HepG2 (cell line): ENCODE measurements at places on chromosomes 3 and 15. TPM values are rescaled to one million over a fixed set of nuclear protein-coding genes. Genes with fewer than 3 reads are reported as not detected.

Gene DAPK2
- 0.14 and 0.33 TPM in 2 replicates for total RNA-seq

Gene ERICH6
- not detected in 2 replicates for total RNA-seq

Gene SKOR1
- 0.09 and 0.10 TPM in 2 replicates for total RNA-seq

- no peaks in the 10 kb centered on the region for H3K36me3 ChIP-seq
- H3K4me3 ChIP-seq: no peak overlapping the region
- H3K27ac ChIP-seq: no peak overlapping the region
- no peaks in the 10 kb centered on the region for H3K27me3 ChIP-seq
- DNase-seq: no peak
- H3K4me1 ChIP-seq: no peaks in the 10 kb centered on the region
Measured at GRCh38 chr3:78421247-78421966, 1346.4 kb downstream of the ROBO1 start.

GRCh38 chr15:66089049-66089448 is 164.5 kb downstream of the MEGF11 start:
- H3K4me1 ChIP-seq: no peaks in the 10 kb centered on the region
- no peak overlapping the region for H3K4me3 ChIP-seq
- DNase-seq: no peak
- H3K27ac ChIP-seq: no peak overlapping the region

Gene CCDC50
- 66.4 and 84.6 TPM in 2 replicates for total RNA-seq

DNA sequence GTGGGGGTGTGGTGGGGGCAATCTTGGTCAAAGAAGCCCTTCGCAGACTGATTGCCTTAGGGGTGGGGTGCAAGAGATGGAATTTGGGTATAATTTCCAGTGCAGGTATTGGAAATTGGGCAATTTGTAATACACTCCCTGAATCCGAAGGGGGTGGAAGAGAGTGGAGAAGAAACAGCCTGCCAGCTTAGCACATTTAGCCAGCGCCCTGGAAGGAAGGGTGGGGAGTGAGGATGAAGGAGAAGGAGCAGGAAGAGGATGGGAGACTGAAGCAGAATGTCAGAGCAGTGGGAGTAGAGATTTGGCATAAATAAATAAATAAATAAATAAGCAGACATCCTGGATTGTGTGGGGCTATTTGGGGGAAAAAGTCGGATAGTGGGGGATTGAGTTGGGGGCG is 1.6 kb downstream of the GAP43 start:
- no peak for DNase-seq
- H3K27me3 ChIP-seq: peaks cover 19% of the 10 kb centered on the region; the same call in 1 of the 3 replicates
- no peak overlapping the region for H3K27ac ChIP-seq
- H3K4me1 ChIP-seq: no peaks in the 10 kb centered on the region

GRCh38 chr3:153495422-153495821 is 333.4 kb downstream of the RAP2B start:
- no peaks in the 10 kb centered on the region for H3K4me1 ChIP-seq
- no peak overlapping the region for H3K4me3 ChIP-seq
- H3K27ac ChIP-seq: no peak overlapping the region
- no peak for DNase-seq

Gene CLDN1
- 28.4 and 42.7 TPM in 2 replicates for total RNA-seq

Gene USP50
- total RNA-seq: 0.56 and 0.86 TPM in 2 replicates

DNA sequence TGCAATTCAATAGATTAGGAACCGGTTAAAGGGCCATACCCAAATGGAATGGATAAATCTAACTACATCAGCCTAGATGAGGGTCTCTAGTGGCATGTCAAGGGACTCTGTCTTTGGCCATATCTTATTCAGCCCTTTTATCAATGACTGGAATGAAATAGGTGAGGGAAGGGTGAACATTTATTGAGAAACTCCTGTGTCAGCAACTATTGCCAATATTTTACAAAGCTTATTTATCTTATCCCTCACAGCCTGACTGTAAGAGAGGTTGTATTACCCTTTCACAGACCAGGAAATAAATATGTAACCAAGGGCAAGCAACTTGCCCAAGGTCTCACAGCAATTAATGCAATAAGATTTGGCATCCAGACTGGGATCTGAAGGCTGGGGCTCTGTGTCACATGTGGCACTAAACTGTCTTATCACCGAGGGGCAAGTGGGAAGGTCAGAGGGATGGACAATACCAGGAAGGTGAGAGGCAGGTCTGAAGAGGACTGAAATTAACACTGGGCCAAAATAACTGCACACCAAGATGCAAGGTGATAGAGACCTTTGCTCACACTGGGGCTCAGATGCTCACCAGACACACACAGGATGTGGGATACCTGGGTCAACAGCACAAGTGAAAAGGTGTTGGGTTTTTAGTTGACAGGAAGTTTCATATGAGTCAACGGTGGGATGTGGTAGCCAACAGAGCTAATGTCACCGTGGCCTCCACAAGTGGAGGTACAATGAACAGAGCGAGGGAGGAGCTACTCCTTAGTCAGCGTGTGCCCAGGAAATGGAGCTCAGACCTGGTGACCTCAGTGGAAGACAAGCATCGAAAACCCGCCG is 261.3 kb downstream of the RPLP1 start:
- no peaks in the 10 kb centered on the region for H3K36me3 ChIP-seq
- peaks cover 12% of the 10 kb centered on the region for H3K4me1 ChIP-seq
- H3K27ac ChIP-seq: no peak overlapping the region
- DNase-seq: no peak

- H3K27ac ChIP-seq: no peak overlapping the region
- peaks cover 4% of the 10 kb centered on the region; the same call in 1 of the 2 replicates for H3K36me3 ChIP-seq
- no peaks in the 10 kb centered on the region for H3K27me3 ChIP-seq
- H3K4me1 ChIP-seq: peaks cover 33% of the 10 kb centered on the region
- no peak overlapping the region for H3K4me3 ChIP-seq
Measured at GRCh38 chr3:155891321-155891720, 20.9 kb downstream of the GMPS start.

- H3K36me3 ChIP-seq: no peaks in the 10 kb centered on the region
- no peak overlapping the region for H3K27ac ChIP-seq
- no peak overlapping the region for H3K4me3 ChIP-seq
- no peaks in the 10 kb centered on the region for H3K27me3 ChIP-seq
Measured at GRCh38 chr3:3683261-3683660, 116.0 kb upstream of the LRRN1 start.

- no peaks in the 10 kb centered on the region for H3K36me3 ChIP-seq
- no peak for DNase-seq
- H3K4me1 ChIP-seq: no peaks in the 10 kb centered on the region
Measured at GRCh38 chr3:64600246-64600950, 87.4 kb downstream of the ADAMTS9 start.

Gene PLSCR4
- 1.5 and 1.8 TPM in 2 replicates for total RNA-seq

Gene FAM174B
- 1.3 and 2.1 TPM in 2 replicates for total RNA-seq

Gene PROS1
- 45.6 and 76.8 TPM in 2 replicates for total RNA-seq

DNA sequence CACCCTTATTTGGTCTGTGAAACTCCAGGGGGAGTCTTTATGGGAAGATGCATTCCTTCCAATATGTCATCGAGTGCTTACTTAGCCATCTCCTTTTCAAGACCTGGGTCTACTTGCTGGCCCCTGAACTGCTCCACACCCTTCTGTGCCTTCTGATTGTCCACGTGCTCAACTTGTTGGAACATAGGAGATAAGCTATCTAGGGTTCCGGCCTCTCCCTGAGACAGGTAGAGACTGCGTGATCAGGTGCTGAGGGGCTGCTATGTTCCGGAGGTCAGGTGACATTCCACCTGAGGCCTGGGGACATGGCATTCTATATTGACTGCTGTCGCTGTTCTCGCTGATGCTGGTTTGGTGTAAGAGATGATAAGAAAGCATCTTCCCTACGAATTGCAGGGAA is 65.6 kb downstream of the ATP1B3 start:
- no peak overlapping the region for H3K4me3 ChIP-seq
- DNase-seq: no peak
- no peaks in the 10 kb centered on the region for H3K36me3 ChIP-seq
- no peak overlapping the region for H3K27ac ChIP-seq
- H3K27me3 ChIP-seq: no peaks in the 10 kb centered on the region
- H3K4me1 ChIP-seq: no peaks in the 10 kb centered on the region

GRCh38 chr3:141239511-141240281 is 8.1 kb downstream of the PXYLP1 start:
- H3K27ac ChIP-seq: no peak overlapping the region
- DNase-seq: no peak
- H3K4me3 ChIP-seq: no peak overlapping the region
- no peaks in the 10 kb centered on the region for H3K36me3 ChIP-seq
- no peaks in the 10 kb centered on the region for H3K27me3 ChIP-seq

DNA sequence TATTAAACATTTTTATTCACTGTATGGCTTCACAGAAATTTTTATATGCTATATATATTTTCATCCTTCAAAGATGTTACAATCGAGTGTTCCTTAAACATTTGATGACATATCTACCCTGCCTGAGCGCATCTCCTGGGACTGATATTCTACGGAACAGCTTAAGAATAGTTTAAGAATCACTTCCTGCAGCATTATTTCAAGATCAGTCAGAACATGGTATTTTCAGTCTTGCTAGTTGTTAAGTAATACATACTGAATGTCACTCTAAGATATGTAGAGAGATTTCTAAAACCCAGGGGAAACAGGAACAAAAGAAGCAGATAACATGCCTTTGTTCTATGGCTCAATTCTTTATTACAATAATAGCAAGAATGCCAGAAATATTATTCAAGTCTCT is 8.7 kb downstream of the COL8A1 start:
- no peak for DNase-seq
- H3K27ac ChIP-seq: no peak overlapping the region
- no peaks in the 10 kb centered on the region for H3K4me1 ChIP-seq
- no peaks in the 10 kb centered on the region for H3K36me3 ChIP-seq
- H3K4me3 ChIP-seq: no peak overlapping the region

DNA sequence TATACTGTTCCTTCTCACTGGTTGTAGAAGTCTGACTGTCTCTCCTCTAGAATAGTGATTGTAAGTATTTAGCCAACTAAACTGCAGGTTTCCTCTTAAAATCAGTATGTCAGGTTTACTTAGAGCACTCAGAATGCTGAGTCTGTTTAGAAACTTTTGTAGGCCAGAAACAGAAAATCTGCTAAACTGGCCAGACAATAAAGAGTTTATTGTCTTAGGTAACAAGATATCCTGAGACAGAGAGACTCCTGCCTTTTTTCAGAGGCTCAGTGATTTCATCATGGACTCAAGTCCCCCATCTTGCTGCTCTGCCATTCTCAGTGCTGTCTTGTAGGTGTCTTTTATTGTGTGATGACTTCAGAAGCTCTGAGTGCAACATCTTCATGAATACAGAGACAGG is 279.0 kb downstream of the MFSD1 start:
- H3K4me3 ChIP-seq: no peak overlapping the region
- H3K36me3 ChIP-seq: no peaks in the 10 kb centered on the region
- no peak overlapping the region for H3K27ac ChIP-seq
- no peaks in the 10 kb centered on the region for H3K27me3 ChIP-seq
- DNase-seq: no peak

Gene LTF
- total RNA-seq: not detected in 2 replicates

Gene KY
- total RNA-seq: not detected in 2 replicates

DNA sequence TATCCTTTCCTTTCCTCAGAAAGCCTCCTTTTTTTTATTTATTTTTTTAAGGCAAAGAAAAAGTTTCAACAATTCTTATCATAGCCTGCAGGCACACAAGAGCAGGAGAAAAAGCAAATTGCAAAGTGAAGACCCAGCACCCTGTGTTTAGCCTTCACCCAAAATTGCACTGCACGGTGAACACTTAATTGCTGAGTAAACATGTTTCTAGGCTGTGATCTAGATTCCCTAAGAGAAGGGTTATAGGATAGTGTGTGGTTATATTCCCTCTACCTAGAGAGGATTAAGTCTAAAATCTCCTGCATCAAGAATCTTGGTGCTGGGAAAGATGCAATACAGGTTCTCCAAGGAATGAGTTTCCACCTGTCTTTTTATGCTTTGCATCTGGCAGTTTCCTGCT is 70.2 kb upstream of the BFSP2 start:
- no peaks in the 10 kb centered on the region for H3K4me1 ChIP-seq
- no peaks in the 10 kb centered on the region for H3K36me3 ChIP-seq

GRCh38 chr3:76826861-76827260 is 213.0 kb upstream of the ROBO2 start:
- no peak overlapping the region for H3K27ac ChIP-seq
- no peaks in the 10 kb centered on the region for H3K36me3 ChIP-seq
- no peak overlapping the region for H3K4me3 ChIP-seq
- DNase-seq: no peak
- H3K27me3 ChIP-seq: no peaks in the 10 kb centered on the region

Gene GRAMD2A
- 0.32 TPM in 1 of 2 replicates, not detected in the other for total RNA-seq

Gene DPPA2
- not detected in 2 replicates for total RNA-seq

- H3K4me3 ChIP-seq: peak within 1 kb of the TSS; percentile 98
- H3K27me3 ChIP-seq: no peaks in the 10 kb centered on the region
- peaks cover 5% of the 10 kb centered on the region for H3K36me3 ChIP-seq
- H3K27ac ChIP-seq: peak within 1 kb of the TSS; percentile 94
- peaks cover 40% of the 10 kb centered on the region for H3K4me1 ChIP-seq
Measured at GRCh38 chr3:15601399-15602145, at the start of the genes BTD and HACL1. Gene BTD, plus strand, starts transcription at chr3:15601745. Its CDS starts 33,695 bp downstream, at chr3:15635440. Gene HACL1, minus strand, starts transcription at chr3:15601569. Its CDS starts 106 bp downstream, at chr3:15601463.

DNA sequence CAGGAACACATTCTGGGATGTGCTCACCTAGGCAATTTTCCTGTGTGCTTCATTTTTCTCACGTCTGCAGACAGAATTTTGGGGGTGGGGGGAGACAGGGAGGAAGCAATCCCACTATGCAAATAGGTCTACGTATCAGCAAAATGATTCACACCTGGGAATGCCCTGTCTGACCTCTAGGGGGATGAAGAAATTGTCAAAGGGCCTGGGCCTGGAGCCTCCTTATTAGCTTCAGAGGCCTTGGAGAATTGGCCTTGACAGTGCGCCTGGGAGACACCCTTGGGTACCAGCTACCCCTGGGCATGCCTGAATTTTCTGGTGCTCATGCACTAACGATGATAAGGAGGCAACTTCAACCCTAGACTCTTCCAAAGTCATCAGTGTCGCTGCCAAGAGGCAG is 207.5 kb downstream of the CADPS start:
- peak; percentile 4 for DNase-seq
- peaks cover 7% of the 10 kb centered on the region for H3K4me1 ChIP-seq
- no peaks in the 10 kb centered on the region for H3K36me3 ChIP-seq
- H3K27ac ChIP-seq: no peak overlapping the region
- H3K4me3 ChIP-seq: no peak overlapping the region

DNA sequence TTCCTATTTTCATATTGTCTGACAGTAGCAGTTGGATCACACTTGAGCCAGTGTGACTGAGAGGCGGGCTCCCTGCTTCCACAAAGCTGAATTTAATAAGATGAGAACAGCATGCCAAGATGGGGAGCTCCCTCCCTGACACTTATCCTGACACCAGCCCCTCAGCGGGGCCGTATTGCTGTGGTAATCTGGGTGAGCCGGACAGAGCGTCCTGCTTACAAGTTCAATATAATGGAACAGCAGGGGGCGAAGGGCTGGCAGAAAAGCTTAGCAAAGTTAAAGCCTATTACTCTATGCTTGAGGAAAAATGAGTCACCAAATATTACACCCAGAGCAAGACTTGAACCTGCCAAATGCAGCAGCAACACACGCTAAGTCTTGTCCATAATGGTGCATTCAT is 163.8 kb upstream of the CMC1 start:
- no peak overlapping the region for H3K4me3 ChIP-seq
- peak; percentile 25 for DNase-seq
- H3K27me3 ChIP-seq: no peaks in the 10 kb centered on the region
- no peaks in the 10 kb centered on the region for H3K4me1 ChIP-seq

DNA sequence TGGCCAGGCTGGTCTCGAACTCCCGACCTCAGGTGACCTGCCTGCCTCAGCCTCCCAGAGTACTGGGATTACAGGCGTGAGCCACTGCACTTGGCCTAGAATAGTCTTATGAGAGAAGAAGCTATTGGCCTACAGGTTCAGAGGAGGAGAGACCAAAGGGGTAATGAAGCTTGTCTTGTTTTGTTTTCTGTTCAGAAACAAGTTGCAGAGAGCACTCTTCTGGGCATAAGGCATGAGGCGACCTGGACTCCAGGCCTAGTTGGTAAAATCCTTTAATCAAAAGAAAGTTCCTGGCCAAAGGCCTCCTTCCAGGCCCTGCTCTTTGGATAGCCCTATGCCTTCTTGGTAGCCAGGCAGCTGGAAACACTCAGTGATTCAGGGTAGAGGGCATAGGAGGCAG is 87.3 kb upstream of the SKOR1 start:
- no peaks in the 10 kb centered on the region for H3K36me3 ChIP-seq
- H3K4me3 ChIP-seq: no peak overlapping the region
- H3K27ac ChIP-seq: no peak overlapping the region
- DNase-seq: no peak
- H3K4me1 ChIP-seq: no peaks in the 10 kb centered on the region
